ENCODE measurements at places on chromosomes 4 and X.

GRCh38 chrX:1483843-1484637, 31.3 kb upstream of the ASMTL start:
- no peak for DNase-seq

- no peak for DNase-seq
These were observed 83.7 kb upstream of the GC start for GRCh38 chr4:71867598-71867997.

DNA sequence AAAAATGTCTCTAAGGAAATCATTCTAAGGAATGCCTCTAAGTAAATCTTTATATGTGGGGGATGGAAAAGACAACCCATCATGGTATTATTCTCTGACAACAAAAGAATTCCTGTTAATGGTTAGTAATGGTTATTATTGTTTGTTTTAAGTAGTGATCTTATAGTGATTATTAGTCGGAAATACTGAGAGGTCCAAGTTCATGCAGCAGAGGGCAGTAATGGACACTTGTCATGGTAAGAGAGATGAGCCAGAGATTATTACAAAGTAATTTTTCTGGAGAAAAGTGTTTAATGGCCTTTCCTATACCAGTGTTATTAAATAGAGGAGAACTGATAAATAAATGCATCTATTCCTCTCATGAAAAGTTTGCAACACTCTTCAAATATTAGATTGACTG, 8.1 kb upstream of the DKK2 start:
- no peak for DNase-seq

DNA sequence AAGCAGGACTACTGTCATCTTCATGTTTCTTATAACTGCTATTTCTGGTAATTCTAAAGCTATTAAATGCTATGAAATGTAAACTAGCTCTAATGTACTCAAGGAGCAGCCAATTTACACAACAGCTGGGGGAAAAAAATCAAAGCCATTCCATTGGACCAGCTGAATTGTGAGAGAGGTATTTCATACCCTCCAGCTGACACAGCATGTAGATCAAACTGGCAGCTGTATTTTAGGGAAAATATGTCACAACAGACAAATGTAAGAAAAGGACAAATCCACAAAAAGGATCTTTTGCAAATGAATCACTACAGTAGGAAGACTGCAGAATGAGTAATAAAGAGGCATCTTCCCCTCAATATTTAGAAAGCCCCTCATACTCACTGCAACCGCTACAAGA, 65.2 kb upstream of the FAM47B start:
- no peak for DNase-seq

DNA sequence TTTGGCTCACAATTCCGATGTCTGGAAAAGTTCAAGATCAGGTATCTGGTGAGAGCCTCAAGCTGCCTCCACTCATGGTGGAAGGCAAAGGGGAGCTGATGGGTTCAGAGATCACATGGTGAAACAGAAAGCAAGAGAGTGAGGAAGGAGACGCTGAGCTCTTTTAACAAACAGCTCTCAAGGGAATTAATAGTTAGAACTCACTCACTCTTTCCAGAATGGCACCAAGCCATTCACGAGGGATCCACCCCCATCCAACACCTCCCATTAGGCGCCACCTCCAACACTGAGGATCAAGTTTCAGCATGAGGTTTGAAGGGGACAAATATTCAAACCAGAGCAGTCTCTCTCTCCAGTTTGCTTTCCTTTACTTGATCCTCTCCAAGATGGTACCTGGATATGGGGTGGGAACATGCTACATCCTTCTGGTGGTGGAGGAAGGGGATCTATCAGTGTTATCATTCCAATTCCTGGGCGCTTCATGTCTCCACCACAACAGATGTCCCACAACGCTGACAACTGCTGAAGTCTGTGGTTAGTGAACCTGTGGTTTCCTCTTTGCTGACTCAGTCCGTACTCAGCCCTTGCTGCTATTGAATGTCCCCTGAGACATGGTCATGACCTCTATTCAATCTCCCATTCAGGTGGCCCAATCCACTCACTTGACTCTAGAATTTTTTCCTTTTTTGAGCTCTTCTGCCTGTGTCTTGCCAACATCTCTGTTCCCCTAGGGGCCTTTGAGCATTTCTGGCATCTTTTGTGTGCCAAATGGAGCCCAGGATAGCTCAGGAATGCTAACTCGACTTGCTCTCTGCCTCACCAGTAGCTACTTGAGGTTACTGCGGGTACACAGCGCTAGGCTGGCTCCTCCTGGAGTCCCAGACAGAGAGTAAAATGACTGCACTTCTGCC, 395.2 kb downstream of the MID1IP1 start:
- DNase-seq: peak; percentile 19

DNA sequence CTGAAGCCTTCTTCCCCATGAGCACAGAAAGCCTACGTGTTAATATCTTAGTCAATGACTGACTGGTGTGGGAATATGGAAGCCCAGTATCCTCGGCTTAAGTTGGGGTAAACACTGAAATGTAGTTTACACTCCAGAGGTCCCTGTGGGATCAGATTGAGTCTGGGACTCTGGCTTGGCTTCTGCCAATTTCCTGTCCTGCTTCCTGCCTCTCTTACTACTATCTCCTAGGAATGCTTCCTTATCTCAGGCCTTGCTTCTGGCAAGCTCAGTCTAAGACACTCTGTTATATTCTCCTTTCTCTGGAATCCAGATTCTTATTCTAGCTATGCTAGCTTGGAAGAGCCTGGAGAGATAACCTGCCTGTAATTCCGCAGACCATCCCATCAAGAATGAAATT, 174.0 kb upstream of the LDB2 start:
- DNase-seq: no peak

- no peak for DNase-seq
These were observed 49.6 kb downstream of the MEPE start for GRCh38 chr4:87882321-87882720.

- peak; percentile 49 for DNase-seq
These were observed at the start of gene GDI1 for GRCh38 chrX:154436983-154437752. TSS of gene GDI1 (plus strand) at chrX:154437154. CDS start at chrX:154437255, 101 bp downstream.
